ENCODE measurements at places on chromosomes 6 and 20.

GRCh38 chr20:9160331-9160730 lies 91.4 kb downstream of the PLCB4 start:
- no peak for DNase-seq

GRCh38 chr6:126337323-126337722 lies 2.6 kb upstream of the CENPW start:
- no peak for DNase-seq

DNA sequence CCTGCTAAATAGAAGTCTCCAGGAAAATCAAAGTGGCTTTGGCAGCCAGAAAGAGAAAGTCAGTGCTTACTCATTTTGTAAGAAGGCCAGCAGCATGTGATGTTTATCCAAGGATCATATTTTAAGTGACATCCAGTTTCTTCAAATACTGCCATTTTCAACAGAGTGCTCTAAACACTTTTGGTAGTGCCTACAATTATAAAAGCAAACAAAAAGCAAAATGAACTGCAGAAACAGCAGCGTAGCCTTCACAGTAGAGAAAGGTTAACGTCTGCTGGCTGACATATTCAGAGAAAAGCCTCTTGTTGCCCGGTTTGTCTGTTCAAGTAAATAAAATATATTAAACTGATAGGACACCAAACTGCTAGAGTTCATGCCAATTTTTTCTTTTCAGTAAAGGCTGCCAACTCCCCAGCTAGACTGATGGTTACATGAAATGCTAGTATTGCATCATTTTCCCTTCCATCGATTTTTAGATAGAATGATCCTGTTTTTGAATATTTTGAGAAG lies 705.7 kb upstream of the SLC35B3 start:
- no peak for DNase-seq

DNA sequence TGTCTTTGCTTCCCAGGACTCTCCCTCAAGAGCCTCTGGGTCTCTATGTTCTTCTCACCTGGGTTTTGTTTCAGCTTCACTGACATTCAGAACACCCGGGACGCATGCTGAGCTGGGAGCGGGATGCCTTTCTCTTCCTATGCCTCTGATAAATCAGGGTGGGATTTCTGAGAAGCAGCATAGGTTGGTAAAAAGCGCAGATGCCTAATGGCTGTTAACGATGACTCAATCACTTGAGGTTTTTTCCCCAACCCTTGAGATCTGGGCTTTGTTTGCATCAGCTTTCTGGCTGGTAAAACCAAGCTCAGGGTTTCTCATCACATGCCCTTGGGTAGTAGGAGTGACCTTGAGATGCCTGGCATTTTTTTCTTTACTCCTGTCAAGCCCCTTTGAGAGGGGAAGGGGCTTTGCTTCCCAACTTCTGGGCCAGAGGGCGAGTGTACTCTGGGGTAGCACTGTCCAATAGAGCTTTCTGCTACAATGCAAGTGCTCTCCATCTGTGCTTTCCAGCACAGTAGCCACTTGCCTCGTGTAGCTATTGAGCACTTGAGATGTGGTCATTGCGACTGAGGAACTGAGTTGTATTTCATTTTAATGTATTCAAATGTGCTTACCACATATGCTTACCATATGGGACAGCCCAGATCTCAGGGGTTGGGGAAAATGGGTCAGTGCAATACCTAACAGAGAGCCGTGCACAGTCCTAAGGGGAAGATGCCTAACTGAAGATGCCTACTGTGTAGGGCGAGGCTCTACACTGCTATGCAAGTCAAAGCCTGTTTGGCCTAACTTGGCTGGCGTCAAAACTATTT lies 69.1 kb downstream of the PPP1R14C start:
- DNase-seq, result no peak

- DNase-seq, result no peak
These were observed 113.8 kb upstream of the AFDN start for GRCh38 chr6:167712731-167713475.

DNA sequence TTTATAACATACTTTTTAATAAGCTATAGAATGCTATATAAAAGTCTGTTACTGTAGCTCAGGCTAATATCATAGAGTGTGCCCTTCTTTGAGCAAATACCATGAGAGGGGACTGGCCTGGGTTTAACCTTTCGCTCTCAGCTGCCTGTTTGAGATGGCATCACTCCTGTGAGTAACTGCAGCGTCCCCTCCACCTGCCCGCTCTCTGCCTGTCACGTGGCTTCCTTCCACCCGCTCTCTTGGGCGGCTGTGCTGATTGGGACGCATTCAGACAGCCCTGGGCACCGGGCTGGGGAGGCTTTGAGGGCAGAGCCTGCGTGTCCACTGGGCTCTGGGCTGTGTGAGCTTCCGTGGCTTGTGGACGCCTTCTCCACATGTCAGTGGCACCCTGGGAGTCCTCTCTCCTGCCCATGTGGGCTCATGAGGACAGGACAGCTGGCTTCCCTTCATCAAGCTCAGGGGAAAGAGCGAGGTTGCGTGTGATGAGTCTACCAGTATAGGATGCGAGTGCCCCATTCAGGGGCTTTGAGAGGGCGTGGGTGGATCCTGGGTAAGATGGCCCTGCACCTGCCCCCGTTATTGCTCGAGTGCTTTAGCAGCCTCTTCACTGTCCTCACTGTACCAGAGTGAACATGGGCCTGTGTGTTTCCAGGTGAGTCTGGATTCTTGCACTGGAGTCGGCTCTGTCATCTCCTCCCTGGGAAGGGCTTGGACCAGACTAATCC lies 10.7 kb upstream of the C20orf204 start:
- no peak for DNase-seq

GRCh38 chr6:160974304-160974771 lies 17.2 kb upstream of the MAP3K4 start:
- DNase-seq, result no peak

GRCh38 chr20:13256606-13257005 lies 35.5 kb downstream of the ISM1 start:
- no peak for DNase-seq

- DNase-seq, result no peak
These were observed 229.8 kb upstream of the CEP162 start for GRCh38 chr6:84457276-84457675.

Measured in activated T-helper 1 cell treated with Interleukin-2 at 50 U/mL for 16 hours (primary cell).